ENCODE measurements at places on chromosomes 12 and 14. TPM values are rescaled to one million over a fixed set of nuclear protein-coding genes. Genes with fewer than 3 reads are reported as not detected.
A peak's percentile ranks its signal among the peaks of the same experiment; 100 is the strongest.

DNA sequence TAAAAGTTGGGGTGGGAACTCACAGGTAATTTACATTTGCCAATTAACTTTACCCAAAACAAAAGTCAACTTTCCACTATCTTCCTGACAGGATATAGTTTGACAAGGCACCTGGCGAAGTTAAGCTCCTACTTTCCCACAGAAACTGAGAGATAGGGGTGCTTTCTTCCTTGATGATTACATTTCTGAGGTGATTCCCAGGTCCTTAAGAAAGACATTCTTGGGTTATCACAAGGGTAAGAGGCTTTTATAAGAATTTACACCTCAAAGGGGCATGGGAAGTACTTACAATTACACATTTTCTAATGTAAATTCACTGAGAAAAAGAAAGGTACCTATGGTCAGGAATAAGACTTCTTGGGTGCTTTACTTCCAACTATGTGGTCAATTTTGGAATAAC, 660.9 kb upstream of the MGAT4C start:
- H3K27me3 ChIP-seq = no peaks in the 10 kb centered on the region
- no peak overlapping the region for H3K27ac ChIP-seq
- H3K4me1 ChIP-seq = no peaks in the 10 kb centered on the region
- H3K4me3 ChIP-seq = no peak overlapping the region

DNA sequence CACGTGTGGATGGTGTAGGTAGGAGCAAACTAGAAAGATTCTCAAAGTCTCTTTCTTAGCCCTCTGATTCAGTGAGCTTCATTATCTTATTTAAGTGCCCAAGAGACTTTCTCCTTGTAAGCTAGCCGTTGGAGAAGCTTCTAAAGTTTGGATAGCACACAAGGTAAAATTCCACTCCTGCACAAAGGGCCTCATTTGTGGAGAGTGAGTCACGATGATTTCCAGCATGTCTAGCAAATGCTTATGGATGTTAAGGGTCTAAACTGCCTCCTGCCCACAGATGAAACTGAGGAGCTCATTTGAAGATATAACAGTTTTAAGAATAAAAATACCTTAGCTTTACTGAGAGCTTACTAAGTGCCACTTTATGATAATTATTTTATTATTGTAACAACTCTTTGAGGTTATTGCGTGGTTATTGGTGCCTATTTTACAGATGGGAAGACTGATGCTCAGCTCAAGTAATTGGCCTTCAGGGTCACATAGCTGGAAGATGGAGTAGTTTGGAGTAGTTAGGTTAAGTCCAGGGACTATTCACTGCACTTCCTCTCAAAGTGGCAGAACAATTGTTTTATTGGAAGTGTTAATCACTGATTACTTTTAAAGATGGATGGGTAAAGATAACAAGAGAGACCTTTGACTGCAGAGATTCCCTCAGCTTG, 78.7 kb upstream of the HIF1A start:
- no peak overlapping the region for H3K27ac ChIP-seq
- H3K36me3 ChIP-seq = no peaks in the 10 kb centered on the region
- DNase-seq = no peak
- H3K4me1 ChIP-seq = no peaks in the 10 kb centered on the region
- no peak overlapping the region for H3K4me3 ChIP-seq

DNA sequence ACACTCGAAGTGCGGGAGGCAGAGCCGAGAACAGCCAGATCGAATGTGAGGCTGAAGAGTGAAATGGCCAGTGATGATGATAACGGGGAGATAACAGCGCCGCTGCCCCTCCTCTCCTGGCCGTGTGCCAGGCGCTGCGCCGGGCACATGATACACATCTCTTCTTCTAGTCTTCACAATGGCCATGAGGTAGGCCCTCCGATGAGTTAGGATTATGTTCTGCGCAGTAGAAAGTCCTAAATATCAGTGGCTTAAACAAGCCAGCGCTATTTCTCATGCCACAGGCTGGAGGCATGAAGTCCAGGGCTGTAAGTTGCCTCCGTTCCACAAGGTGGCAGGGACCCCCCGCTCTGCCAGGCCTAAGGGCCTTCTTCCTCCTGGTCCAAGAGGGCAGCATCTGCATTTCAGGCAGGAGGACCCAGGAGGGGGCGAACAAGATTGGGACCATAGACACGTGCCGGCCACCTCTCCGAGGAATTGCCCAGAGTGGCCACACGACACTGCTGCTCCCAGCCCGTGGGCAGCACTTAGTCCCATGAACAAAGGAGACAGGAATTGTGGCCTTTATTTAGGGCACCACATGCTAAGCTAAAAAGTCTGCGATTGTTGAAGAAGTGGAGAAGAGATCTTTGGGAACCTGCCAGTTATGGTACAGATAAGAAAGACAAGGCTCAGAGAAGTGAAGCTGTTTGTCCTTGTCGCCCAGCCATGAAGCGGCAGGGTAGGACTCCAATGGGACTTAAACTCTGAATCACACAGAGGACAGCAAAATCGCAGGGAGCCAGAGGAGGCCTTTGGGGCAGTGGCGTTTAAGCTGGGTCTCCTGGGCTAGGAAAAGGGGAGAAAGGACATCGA, 10.9 kb upstream of the HVCN1 start:
- H3K4me3 ChIP-seq = no peak overlapping the region
- H3K36me3 ChIP-seq = no peaks in the 10 kb centered on the region
- no peaks in the 10 kb centered on the region for H3K27me3 ChIP-seq

- H3K27ac ChIP-seq = no peak overlapping the region
- H3K36me3 ChIP-seq = peaks cover 12% of the 10 kb centered on the region
- no peak for DNase-seq
- no peak overlapping the region for H3K4me3 ChIP-seq
- H3K4me1 ChIP-seq = no peaks in the 10 kb centered on the region
Measured at GRCh38 chr14:67837011-67837624, 17.5 kb downstream of the RAD51B start.

Gene MEG3
- 19.8 TPM for total RNA-seq

DNA sequence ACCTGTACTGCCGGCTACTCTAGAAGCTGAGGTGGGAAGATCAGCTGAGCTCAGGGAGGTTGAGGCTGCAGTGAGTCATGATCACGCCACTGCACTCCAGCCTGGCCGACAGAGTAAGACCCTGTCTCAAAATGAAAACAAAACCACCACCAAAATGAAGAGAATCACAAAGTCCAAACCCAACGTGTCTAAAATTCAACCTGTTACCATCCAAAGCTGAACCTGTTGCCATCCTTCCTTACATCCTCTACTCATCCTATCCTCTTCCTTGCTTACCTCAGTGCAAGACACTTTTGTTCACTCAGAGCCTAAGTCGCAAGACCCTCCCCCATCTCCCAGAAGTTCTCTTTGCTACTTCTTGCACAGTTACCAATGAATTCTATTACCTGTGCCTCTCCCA, 299.7 kb downstream of the ATP23 start:
- DNase-seq = no peak
- H3K36me3 ChIP-seq = no peaks in the 10 kb centered on the region
- no peak overlapping the region for H3K27ac ChIP-seq
- H3K27me3 ChIP-seq = no peaks in the 10 kb centered on the region

- no peak overlapping the region for H3K4me3 ChIP-seq
- no peak for DNase-seq
- no peak overlapping the region for H3K27ac ChIP-seq
- H3K36me3 ChIP-seq = no peaks in the 10 kb centered on the region
Measured at GRCh38 chr12:115097416-115097815, 413.4 kb upstream of the TBX3 start.

- no peak overlapping the region for H3K27ac ChIP-seq
- no peaks in the 10 kb centered on the region for H3K27me3 ChIP-seq
- DNase-seq = no peak
Measured at GRCh38 chr12:67813456-67813904, 164.9 kb downstream of the DYRK2 start.

DNA sequence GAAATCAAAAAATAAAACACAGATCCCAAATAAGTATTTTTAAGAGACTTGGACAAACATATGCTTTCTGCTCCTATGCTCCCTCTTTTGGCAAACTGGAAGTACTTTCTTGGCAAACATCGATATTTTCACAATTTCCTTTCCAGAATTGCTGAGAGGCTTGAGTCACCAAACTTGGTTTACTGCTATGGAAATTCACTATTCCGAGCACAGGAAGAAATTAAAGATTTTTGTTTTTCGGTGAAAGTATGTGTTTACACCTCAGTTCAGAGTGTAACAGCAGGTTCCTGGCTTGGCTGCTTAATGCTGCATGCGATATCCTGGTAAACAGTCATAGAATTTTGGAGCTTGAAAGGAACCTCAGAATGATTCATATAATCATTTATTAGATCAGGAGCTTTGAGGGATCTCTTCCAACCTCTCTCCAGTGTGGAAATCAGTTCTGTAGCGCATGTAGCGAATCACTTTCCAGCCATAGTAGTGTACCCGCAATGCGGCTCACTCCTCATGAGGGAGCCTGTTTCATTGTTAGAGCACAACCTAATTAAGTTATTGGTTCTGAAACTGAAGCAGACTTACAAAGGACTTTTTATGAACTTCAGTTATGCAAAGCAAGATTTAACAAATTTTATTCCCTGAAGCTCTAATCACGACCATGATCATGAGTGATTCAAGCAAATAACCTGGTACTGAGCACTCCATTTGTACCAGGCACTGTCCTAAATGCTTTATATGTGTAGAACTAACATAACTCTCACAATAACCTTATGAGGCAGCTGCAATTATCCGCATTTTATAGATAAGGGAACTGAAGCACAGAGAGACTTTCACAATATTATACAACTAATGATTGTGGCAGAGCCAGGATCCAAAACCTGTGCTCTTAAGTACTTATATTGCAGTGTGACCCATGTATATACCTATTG, 56.4 kb upstream of the ATP2A2 start:
- H3K4me1 ChIP-seq = peaks cover 26% of the 10 kb centered on the region
- peak overlapping the region; percentile 68 for H3K27ac ChIP-seq
- H3K27me3 ChIP-seq = no peaks in the 10 kb centered on the region
- H3K4me3 ChIP-seq = no peak overlapping the region
- no peaks in the 10 kb centered on the region for H3K36me3 ChIP-seq
- DNase-seq = no peak

- no peaks in the 10 kb centered on the region for H3K4me1 ChIP-seq
- H3K36me3 ChIP-seq = no peaks in the 10 kb centered on the region
- no peak overlapping the region for H3K27ac ChIP-seq
- no peaks in the 10 kb centered on the region for H3K27me3 ChIP-seq
- H3K4me3 ChIP-seq = no peak overlapping the region
Measured at GRCh38 chr12:117300174-117300573, 61.3 kb downstream of the NOS1 start.

DNA sequence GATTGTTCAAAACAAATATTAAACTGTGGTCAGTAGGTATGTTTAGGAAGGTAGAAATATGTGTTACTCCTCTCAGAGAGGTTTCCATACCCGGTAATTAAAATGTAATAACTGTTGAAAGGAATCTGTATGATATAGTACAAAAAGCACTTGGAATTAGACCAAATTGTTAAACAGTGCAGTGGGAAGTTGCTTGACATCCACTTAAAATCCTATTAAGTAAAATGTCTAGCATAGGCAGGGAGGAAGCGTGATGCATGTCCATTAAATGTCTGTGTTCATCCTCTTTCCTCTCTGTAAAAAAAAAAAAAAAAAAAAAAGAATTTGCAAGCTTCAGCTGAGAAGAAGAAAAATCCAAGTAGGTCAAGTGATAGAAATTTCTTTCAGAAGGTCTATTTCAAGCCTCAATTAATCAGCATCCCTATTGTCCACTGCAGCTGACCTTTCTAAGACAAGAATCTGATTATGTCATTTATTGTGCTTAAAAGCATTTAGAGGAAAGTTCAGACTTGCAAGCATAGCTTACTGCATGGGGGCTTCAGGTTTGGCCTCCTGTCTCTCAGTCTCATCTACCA, 265.6 kb upstream of the RGS6 start:
- H3K27ac ChIP-seq = no peak overlapping the region
- no peaks in the 10 kb centered on the region for H3K27me3 ChIP-seq
- no peak overlapping the region for H3K4me3 ChIP-seq
- no peak for DNase-seq
- H3K36me3 ChIP-seq = no peaks in the 10 kb centered on the region
- H3K4me1 ChIP-seq = no peaks in the 10 kb centered on the region

GRCh38 chr12:94140556-94140955, 7.8 kb upstream of the PLXNC1 start:
- H3K36me3 ChIP-seq = no peaks in the 10 kb centered on the region
- H3K4me1 ChIP-seq = no peaks in the 10 kb centered on the region
- no peak for DNase-seq
- no peak overlapping the region for H3K27ac ChIP-seq
- H3K27me3 ChIP-seq = no peaks in the 10 kb centered on the region

Gene RNFT2
- total RNA-seq = 2.4 TPM

- H3K4me3 ChIP-seq = peak overlapping the region; percentile 84
- no peak for DNase-seq
- peak overlapping the region; percentile 96 for H3K27ac ChIP-seq
Measured at GRCh38 chr12:53044052-53044581, 5.7 kb upstream of the TNS2 start.

Gene KSR2
- 0.02 TPM for total RNA-seq

DNA sequence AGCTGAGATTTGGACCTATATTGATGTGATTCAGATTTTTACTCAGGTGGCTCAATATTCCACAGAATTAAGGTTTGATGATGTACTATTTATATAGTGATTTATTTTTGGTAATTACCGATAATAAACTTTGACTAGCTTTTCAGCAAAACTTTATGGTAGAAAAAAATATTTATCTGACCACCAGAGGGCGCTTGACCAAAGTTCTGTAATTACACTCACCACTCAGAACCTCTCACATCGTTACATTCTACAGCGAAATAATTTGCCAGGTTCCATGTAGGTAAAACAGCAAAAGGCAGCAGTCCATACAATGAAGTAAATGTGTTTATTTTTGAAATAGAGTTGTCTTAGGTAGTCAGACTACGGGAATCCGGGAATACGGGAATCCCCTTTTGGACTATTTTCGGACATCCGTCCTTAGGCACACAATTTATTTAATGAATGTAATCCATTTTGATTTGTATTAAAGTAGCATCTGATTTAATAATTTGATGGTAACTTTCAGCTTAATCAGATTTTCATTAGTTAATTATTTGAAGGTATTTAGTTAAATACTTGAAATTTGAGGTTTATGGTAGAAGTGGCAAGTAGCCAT, 143.0 kb upstream of the DDHD1 start:
- H3K36me3 ChIP-seq = no peaks in the 10 kb centered on the region
- no peaks in the 10 kb centered on the region for H3K4me1 ChIP-seq
- H3K4me3 ChIP-seq = no peak overlapping the region
- DNase-seq = no peak

DNA sequence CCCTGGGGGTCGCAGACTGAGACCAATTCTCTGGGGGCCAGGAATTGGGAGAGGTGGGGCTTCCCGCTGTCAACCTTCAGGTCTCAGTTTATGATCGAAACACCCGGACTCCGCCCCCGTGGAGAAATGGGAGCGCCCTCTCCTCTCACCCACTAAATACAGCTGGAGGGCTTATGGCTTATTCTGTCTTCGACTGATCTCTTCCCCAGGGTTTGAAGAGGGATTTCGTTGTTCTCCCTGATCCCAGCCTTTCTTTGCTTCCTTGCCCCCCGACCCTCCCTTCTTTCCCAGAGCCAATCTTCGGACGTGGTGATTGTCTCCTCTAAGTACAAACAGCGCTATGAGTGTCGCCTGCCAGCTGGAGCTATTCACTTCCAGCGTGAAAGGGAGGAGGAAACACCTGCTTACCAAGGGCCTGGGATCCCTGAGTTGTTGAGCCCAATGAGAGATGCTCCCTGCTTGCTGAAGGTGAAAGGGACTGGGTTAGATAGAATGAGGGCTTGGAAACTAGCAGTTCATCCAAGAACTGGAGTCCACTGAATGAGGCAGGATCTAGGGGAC, 607 bp downstream of the OS9 start:
- H3K4me3 ChIP-seq = peak overlapping the region; percentile 92
- H3K36me3 ChIP-seq = peaks cover 30% of the 10 kb centered on the region
- H3K27me3 ChIP-seq = no peaks in the 10 kb centered on the region
- DNase-seq = no peak

GRCh38 chr12:49777800-49778748, 36.7 kb downstream of the TMBIM6 start:
- H3K27ac ChIP-seq = no peak overlapping the region
- no peaks in the 10 kb centered on the region for H3K36me3 ChIP-seq
- DNase-seq = peak; percentile 80
- no peaks in the 10 kb centered on the region for H3K27me3 ChIP-seq

Gene NFE2
- 0.81 TPM for total RNA-seq
